AG04449 (cell line): ENCODE measurements at places on chromosomes 6 and 20.

GRCh38 chr6:25301362-25301761 lies 22.2 kb downstream of the CARMIL1 start:
- no peak for DNase-seq

- DNase-seq = no peak
These were observed 301.0 kb upstream of the SLC35B3 start for GRCh38 chr6:8736156-8736895.

DNA sequence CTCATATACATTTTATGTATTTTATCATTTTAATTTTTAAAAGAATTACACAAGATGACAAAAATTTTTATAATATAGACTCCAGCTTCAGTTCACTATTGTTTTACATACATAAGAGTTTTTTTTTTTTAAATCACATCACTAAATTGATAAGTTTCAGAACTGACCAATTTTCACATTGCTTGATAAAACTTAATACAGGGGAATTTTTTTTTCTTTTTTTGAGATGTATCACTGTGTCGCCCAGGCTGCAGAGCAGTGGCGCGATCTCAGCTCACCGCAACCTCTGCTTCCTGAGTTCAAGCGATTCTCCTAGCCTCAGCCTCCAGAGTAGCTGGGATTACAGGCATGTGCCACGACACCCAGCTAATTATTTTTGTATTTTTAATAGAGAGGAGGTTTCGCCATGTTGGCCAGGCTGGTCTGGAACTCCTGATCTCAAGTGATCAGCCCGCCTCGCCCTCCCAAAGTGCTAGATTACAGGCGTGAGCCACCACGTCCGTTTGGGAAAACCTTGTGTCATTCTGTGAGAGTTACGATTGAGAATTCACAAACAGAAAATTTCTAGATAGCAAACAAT lies 36.6 kb upstream of the BTN3A2 start:
- no peak for DNase-seq

DNA sequence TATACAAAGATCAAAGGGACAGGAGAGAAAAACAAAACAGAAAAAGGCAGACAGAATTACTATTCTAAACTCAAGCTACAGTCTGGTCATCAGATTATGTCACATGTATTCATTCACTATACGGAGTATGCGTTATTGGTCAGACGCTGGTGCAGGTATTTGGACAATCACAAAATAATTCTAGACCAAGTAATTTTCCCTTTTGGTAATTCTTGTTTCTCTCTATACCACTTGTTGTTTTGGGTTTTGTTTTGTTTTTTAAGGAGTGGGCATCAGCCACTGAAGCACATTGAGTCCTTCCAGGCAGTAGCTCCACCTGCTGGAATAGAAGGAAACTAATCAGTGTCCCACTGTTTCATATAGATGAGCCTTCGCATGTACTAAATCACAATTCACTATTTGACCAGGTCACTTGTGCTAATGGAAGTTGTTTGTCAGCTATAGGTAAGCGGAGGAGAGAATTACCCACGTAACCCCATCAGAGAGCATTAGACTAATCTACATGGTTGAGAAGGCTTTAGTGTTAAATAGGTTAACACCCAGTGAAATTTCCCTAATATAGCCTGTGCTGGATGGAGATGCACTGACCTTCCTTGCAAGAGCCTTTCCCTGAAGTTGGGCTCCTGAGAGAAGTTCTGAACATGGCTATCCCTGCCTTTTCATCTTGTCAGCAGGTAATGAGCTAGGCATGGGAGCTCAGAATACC lies 77.9 kb downstream of the TNFAIP3 start:
- DNase-seq = no peak
